ENCODE measurements at places on chromosomes 12 and 14.

GRCh38 chr12:48002773-48003218 lies 1.5 kb downstream of the COL2A1 start:
- DNase-seq: no peak

DNA sequence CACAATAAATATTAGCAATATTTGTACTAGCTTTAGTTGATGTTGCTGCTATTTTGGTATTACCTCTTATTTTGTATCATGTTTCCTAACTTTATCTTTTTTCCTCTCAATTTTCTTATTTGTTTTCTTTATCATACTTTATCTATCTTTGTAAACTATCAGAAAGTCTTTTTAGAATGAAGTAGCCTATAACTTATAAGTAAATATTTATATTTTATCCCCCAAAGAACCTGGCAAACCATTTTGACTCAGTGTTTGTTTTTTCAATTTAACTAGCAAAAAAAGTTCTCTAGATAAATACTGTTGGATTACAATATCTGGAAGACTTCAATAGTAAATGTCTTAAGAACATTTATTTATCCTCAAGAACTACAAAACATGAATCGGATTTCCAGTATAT lies 135.7 kb upstream of the PDZRN4 start:
- no peak for DNase-seq

GRCh38 chr12:27285403-27285802 lies 41.3 kb downstream of the STK38L start:
- no peak for DNase-seq

GRCh38 chr14:37580146-37580545 lies 14.9 kb downstream of the FOXA1 start:
- DNase-seq: no peak

GRCh38 chr12:1650260-1650977 lies 21.4 kb downstream of the WNT5B start:
- no peak for DNase-seq

DNA sequence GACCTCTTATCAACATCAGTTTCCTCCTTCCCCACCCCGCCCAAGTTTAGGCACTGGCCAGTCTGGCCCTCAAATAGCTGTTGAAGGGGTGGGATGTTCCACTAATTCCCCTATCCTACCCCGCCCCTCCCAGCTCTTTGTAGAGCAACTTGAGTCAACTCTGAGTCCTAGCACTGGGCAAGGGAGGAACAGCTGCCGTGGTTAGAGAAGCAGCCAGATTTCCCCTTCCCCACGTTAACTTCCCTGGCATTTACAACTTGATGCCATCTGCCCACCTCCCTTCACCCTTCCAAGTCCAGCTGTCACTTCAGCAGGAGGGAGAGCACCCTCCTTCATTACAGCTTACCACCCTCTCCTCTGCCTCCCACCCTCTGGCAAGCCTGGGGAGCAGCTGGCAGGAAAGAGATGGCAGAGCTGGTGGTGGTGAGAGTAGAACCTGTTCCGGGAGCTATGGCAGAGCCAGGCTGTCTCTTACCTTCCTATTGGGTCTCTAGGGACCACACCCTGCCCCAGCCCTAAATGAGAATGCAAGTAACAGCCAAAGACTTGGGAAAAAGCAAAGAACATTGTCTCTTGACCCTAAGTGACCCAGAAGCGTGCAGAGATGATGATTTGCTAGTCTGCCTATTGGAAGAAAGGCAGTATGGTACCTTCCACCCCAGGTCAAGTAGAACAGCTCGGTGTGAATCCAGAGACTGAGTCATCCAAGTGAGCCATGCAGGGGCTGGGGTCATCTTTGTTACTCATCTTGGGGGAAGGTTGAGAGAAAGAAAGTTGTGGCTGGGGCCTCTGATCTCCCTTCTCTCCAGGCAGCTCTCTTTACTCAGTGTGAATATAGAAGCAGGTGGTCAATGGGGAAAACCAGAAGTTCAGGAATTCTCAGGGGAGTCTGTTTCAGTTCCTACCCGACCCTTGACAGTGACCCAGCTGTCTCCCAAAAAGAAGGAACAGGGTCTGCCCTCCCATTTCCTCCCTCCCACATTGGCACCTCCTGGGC lies 1.5 kb downstream of the BLOC1S1 start:
- no peak for DNase-seq

DNA sequence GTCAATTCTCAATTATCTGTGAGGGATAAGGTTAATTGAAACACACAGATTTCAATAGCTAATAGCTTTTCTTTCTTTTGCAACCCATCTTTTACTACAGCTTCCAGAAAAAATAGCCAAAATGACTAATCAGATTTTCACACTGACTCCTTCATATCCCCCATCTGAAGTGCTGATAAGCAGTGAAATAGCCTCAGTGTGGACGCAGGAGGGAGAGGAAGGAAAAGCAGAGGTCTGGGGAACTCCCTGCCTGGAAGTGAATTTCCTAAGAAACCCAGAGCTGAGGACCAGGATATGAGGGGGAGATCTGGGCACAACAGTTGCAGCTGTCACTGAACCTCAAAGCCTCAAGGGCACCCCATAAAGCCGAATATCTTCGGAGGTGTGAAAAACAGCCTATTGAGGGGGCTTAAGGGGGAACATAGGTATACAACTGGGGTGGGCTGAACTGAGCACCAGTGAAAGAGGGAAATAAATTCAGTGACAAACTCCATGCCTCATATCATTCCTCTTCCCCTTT lies 60.9 kb downstream of the EMP1 start:
- DNase-seq: no peak

GRCh38 chr12:99567072-99567471 lies 80.5 kb upstream of the GARIN6 start:
- no peak for DNase-seq

DNA sequence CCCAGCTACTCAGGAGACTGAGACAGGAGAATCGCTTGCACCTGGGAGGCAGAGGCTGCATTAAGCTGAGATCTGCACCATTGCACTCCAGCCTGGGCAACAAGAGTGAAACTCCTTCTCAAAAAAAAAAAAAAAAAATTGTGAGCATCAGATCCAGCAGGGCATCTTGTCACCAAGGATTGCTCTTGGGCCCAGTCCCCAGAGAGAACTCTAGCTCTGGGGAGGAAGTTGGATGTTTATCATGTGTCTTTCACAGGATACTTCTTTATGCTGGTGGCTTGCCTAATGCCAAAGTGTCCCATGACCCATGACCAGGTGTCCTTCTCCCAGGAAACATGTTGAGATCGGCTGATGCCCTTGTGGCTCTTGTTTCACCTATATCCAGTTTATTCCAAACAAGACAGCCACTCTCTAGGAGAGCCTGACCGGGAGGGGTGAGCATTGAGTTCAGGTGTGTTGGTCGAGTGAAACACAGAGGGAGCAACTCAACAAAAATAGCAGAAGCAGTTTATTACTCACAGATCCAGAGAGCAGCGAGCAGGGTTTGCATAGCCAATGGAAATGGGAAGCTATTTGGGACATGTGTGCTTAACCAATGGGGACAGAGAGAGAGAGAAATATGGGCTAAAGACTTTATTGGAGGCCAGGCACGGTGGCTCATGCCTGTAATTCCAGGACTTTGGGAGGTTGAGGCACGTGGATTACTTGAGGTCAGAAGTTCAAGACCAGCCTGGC lies 6.6 kb upstream of the TCHP start:
- no peak for DNase-seq

All from mesothelial cell of epicardium (in vitro differentiated cells).